Peyer's patch (tissue), 4 donors: ENCODE measurements at places on chromosomes 13 and 19. TPM values are rescaled to one million over a fixed set of nuclear protein-coding genes. Genes with fewer than 3 reads are reported as not detected.

GRCh38 chr19:49057636-49058234 lies at the start of gene CGB7:
CGB7 (minus strand) TSS chr19:49057749; CDS start chr19:49055375, 2,374 bp downstream.
- H3K4me1 ChIP-seq: peaks cover 4% of the 10 kb centered on the region
- H3K4me3 ChIP-seq: peak within 1 kb of the TSS; percentile 58
- no peaks in the 10 kb centered on the region for H3K36me3 ChIP-seq
- DNase-seq: peak; percentile 30
- no peak within 1 kb of the TSS for H3K27ac ChIP-seq

GRCh38 chr13:45034342-45034741 lies 45.0 kb downstream of the GPALPP1 start:
- H3K27ac ChIP-seq: no peak overlapping the region
- DNase-seq: no peak
- H3K4me3 ChIP-seq: no peak overlapping the region
- H3K36me3 ChIP-seq: no peaks in the 10 kb centered on the region

DNA sequence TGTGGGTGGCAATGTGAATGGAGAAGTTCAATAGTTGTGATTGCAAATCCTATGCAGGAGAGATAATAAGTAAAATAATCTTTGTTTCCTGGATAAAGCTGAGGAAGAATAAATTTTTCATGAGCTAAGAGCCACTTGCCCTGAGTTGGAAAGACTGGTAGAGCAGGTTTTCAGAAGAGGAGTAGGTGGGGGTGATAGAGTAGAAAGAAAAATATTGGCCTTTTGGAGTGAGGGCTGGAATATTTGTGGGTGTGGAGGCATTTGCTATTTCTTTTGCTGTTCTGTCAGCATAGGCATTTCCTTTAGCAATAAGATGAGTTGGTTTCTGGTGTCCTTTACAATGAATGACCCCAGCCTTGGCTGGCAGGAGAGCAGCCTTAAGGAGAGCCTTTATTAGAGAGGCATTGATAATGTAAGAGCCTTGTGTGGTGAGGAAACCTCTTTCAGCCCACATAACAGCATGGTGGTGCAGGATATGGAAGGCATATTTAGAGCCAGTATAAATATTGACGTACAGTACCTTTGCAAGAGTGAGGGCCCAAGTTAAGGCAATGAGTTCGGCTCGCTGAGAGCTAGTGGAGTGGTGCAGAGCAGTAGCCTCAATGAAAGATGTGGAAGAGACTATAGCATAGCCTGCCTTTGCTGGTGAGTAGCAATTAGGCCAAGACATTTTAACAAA lies 11.6 kb upstream of the ZNF431 start:
- H3K36me3 ChIP-seq: no peaks in the 10 kb centered on the region
- no peaks in the 10 kb centered on the region for H3K4me1 ChIP-seq
- no peak overlapping the region for H3K27ac ChIP-seq

DNA sequence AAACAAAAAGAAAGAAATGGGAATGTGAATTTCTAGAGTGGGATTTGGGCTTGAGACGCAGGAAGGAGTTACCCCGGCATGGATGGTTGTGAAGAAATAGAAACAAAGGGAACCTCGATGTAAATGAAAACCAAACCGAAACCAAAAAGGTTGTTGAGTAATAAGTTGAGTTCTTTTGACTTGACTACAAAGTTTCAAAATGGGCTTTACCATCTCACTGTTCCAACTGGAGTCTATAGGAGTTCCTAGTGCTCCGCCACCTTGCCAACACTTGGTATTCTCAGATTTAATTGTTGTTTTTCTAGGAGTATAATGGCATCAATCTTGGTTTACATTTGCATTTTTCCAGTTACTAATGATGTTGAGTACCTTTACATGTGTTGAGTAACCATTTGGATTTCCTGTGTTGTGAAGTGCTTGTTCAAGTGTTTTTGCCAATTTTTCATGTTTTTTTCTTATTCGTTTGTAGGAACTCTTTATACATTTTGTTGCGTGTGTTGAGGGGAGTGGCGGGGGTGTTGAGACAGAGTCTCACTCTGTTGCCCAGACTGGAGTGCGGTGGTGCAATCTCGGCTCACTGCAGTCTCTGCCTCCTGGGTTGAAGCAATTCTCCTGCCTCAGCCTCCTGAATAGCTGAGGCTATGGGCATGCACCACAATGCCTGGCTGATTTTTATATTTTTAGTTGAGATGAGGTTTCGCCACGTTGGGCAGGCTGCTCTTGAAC lies 9.2 kb downstream of the UBE2S start:
- H3K4me3 ChIP-seq: no peak overlapping the region
- H3K27ac ChIP-seq: no peak overlapping the region
- H3K4me1 ChIP-seq: no peaks in the 10 kb centered on the region
- no peak for DNase-seq
- no peaks in the 10 kb centered on the region for H3K27me3 ChIP-seq

DNA sequence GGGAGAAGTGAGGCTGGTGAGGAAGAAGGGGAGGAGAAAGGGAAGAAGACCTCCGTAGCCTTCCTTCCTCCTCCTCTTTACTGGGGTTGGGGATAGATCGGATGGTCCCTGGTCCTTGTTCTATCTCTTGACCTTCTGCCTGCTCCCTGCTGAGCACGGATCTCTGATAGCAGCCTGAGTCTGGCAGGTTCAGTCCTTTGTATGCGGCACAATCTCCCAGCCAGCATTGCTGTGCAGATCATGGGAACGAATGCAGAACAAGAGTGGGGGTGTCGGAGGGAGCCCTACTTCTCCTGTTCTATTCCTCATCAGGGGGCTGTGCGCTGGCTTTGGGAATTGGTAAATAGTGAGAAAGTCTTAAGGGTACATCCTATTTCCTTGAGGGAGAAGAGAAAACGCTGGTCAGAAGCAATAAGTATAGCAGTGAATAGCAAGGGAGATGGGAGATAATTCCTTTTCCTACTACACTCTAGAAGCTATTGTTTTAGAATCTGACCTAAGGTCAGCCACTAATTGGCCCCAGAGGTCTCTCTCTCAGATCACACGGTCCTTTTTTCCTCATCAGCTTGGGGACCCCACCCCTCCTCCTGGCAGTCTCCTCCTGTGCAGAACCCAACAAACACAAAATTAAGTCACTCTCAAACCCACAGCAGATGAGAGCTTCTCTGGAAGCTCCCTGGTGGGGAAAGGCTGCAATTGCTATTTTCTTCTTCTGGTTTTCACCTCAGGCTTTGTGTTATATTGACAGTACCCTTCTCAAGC lies 41.0 kb downstream of the KL start:
- H3K27ac ChIP-seq: no peak overlapping the region
- no peaks in the 10 kb centered on the region for H3K27me3 ChIP-seq

GRCh38 chr19:45615795-45616703 lies 14.0 kb upstream of the GPR4 start:
- H3K4me3 ChIP-seq: no peak overlapping the region
- H3K4me1 ChIP-seq: no peaks in the 10 kb centered on the region
- peak overlapping the region; percentile 65 for H3K27ac ChIP-seq
- no peaks in the 10 kb centered on the region for H3K36me3 ChIP-seq
- DNase-seq: peak; percentile 92

GRCh38 chr13:45473627-45474026 lies 8.9 kb downstream of the COG3 start:
- H3K27ac ChIP-seq: no peak overlapping the region
- no peaks in the 10 kb centered on the region for H3K27me3 ChIP-seq
- no peaks in the 10 kb centered on the region for H3K4me1 ChIP-seq
- H3K36me3 ChIP-seq: no peaks in the 10 kb centered on the region

GRCh38 chr19:49930483-49931011 lies 1.2 kb upstream of the NUP62 start:
- DNase-seq: no peak
- H3K4me3 ChIP-seq: no peak overlapping the region
- H3K4me1 ChIP-seq: no peaks in the 10 kb centered on the region
- no peaks in the 10 kb centered on the region for H3K36me3 ChIP-seq
- H3K27me3 ChIP-seq: no peaks in the 10 kb centered on the region
- peak overlapping the region; percentile 92 for H3K27ac ChIP-seq

DNA sequence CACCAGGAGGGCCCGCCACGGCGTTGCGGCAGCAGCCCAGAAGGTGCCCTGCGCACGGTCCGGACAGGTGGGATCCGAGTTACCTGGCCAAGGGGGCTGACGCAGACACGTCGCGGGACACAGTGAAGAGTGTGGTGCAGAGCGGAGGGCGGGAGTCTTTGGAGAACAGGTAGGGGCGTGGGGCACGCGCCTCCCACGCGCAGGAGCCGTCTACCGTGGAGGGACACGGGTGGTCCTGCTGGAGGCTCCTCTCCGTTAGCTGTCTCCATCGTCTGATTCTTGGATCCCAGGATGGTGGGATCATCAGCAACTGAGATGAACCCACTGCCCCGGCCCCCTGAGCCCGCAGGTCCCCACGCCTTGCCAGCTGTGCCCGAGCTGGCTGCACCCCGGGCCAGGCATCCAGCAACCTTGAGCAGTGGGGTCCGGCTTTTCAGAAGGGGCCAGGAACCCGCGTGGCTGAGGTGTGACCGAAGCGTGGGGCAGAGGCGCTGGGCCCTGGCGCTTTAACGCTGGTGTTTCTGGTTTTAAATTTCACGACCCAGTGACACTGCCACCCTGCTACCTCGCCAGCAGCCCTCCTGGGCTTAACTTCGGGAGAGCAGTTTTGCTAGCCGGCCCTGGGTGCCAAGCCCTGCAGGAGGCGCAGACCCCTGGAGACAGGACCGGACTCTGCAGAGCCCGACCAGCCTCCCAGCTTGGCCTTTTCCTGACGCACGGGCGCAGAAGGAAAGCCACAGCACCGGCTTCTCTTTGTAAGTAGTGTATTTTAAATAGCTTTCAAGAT lies 7.3 kb downstream of the FGF22 start:
- H3K4me1 ChIP-seq: no peaks in the 10 kb centered on the region
- no peak overlapping the region for H3K4me3 ChIP-seq
- no peaks in the 10 kb centered on the region for H3K27me3 ChIP-seq
- H3K27ac ChIP-seq: no peak overlapping the region

DNA sequence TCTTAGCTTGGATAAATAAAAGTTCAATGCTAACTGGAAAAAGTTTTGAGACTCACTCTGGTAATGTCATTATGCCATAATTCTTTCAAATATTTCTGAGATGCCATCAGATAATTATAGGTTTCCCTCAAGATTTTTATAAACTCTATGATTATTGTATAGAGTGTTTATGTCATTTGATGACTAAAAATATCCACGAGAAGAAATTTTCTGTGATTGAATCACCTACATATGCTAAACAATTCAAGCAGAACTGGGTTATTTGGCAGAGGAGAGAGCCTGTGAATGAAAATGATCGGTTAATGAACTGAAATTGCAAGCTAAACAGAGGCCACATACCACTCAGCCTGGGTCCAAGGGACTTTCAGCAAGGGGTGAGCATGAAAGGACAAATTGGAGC lies 92.6 kb upstream of the TSC22D1 start:
- H3K27me3 ChIP-seq: no peaks in the 10 kb centered on the region
- H3K36me3 ChIP-seq: no peaks in the 10 kb centered on the region
- no peak overlapping the region for H3K4me3 ChIP-seq
- H3K27ac ChIP-seq: no peak overlapping the region

DNA sequence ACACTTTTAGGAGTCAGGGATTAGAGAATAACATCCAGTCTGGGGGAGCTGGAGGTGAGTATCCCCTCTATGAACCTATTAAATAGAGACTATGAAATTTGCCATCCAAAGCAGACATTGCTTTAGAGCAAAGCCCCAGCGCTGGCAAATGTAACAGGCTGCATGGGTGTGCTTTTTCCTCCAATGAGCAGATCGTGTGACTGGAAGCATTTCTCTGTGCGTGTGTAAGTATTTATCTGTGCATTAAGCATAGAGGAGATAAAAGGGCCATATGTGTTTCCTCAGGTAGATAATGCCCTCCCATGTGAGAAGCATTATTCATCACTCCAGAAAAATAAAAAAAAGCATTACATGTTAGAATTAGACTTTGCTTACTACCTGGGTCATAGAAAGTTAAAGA lies 924 bp downstream of the TNFSF13B start:
- no peaks in the 10 kb centered on the region for H3K4me1 ChIP-seq
- DNase-seq: no peak
- no peaks in the 10 kb centered on the region for H3K36me3 ChIP-seq
- no peaks in the 10 kb centered on the region for H3K27me3 ChIP-seq
- peak overlapping the region; percentile 59 for H3K4me3 ChIP-seq

DNA sequence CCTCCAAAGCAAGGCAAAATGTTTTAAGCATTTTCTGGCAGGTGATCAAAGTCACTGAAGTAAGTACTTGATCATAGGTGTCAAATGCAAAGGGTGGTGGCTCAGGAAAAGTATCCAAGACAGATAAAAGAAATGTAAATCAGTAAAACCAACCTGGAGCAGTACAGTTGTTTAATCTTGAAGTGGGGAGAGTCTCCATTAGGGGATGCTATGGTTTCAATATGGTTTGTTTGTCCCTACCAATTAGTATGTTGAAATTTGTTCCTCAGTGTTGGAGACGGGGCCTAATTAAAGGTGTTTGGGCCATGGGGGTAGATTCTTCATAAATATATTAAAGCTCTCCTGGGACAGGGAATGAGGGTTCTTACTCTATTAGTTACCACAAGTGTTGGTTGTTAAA lies 1781.7 kb upstream of the PRR20A start:
- H3K4me3 ChIP-seq: no peak overlapping the region
- no peak for DNase-seq
- H3K4me1 ChIP-seq: no peaks in the 10 kb centered on the region
- no peak overlapping the region for H3K27ac ChIP-seq
- no peaks in the 10 kb centered on the region for H3K36me3 ChIP-seq

- DNase-seq: no peak
- H3K36me3 ChIP-seq: no peaks in the 10 kb centered on the region
- no peaks in the 10 kb centered on the region for H3K4me1 ChIP-seq
- no peak overlapping the region for H3K4me3 ChIP-seq
Measured at GRCh38 chr13:25111585-25111956, 15.6 kb downstream of the PABPC3 start.

DNA sequence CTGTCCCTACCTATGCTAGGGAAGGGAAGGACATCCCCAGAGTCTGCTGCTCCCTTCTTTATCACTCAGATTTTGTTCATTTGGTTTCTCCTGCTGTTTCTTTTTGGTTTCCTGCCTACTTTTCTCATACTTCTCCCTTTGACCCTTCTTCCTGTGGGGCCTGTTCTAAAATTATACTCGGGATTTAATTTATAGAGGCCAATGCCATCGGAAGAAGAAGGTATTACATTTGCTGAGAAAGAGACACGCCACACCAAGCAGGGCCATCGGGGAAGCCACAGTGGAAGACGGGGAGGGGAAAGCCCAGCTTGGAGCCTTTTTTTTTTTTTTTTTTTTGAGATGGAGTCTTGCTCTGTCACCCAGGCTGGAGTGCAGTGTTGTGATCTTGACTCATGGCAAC lies 46.8 kb upstream of the FARP1 start:
- no peak for DNase-seq
- no peaks in the 10 kb centered on the region for H3K36me3 ChIP-seq
- no peak overlapping the region for H3K27ac ChIP-seq
- H3K4me1 ChIP-seq: no peaks in the 10 kb centered on the region

GRCh38 chr13:79393564-79394249 lies 12.3 kb downstream of the RBM26 start:
- no peaks in the 10 kb centered on the region for H3K36me3 ChIP-seq
- H3K4me3 ChIP-seq: peak overlapping the region; percentile 18
- H3K4me1 ChIP-seq: no peaks in the 10 kb centered on the region
- peak; percentile 86 for DNase-seq
- peak overlapping the region; percentile 41 for H3K27ac ChIP-seq
- H3K27me3 ChIP-seq: no peaks in the 10 kb centered on the region

CNN1 gene
- total RNA-seq: 88.2 TPM

OR4F17 gene
- not detected for total RNA-seq

CACNG6 gene
- not detected for total RNA-seq

C1QTNF9B gene
- not detected for total RNA-seq

ZNF738 gene
- 3.8 TPM for total RNA-seq

ZNF730 gene
- not detected for total RNA-seq

TEX26 gene
- total RNA-seq: not detected

PNMA8C gene
- total RNA-seq: not detected

PSG7 gene
- not detected for total RNA-seq

SPHK2 gene
- total RNA-seq: 90.8 TPM

UCHL3 gene
- total RNA-seq: 13.3 TPM

PLEKHJ1 gene
- 298 TPM for total RNA-seq
